ENCODE measurements at places on chromosomes 6 and 20.

GRCh38 chr20:59788811-59789397, 144.5 kb downstream of the SYCP2 start:
- no peak for DNase-seq

- peak; percentile 78 for DNase-seq
Observed at GRCh38 chr20:32474967-32475811, 109.9 kb downstream of the NOL4L start.

DNA sequence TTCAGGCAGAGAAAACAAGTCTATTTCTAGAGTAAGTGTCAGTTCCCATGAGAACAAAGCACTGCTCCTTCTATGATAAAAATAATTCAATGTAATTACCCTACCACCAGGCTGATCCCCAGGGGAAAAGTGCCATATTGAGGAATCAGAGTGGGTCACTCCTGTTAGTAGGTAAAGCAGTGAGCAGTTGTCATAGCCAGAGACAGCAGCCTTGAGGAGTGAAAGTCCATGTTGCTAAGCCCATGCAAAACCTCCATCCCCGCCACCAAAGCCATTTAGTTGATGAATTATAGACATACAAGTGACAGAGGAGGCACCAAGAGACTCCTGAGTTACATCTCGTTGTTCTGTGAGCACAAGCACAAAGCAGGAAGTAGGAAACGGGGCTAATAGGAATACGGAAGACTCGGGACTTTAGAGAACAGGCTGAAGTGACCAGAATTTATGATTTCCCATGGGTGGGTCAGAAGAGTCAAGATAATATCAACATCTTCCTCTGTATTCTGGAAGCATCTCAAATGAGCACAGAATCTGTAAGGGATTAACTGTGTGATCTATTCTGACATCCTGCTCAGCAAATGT, 197.9 kb downstream of the MAFB start:
- DNase-seq = no peak

- no peak for DNase-seq
Observed at GRCh38 chr6:97820400-97820799, 537.4 kb upstream of the MMS22L start.

- DNase-seq = no peak
Observed at GRCh38 chr6:168165373-168165772, 86.4 kb upstream of the FRMD1 start.

DNA sequence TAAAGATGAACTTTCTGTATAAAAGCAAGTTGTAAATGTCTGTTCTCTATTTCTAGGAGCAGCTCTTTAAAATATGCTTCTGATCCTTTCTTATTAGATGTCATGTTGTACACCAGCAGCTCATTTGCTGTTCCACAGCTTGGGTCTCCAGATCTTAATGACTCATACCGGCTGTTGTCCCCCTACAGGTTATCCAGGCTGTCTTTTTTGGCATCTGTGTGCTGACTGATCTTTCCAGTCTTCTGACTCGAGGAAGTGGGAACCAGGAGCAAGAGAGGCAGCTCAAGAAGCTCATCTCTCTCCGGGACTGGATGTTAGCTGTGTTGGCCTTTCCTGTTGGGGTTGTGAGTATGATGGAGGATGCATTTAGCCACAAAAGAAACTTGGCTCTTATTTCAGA, 76.0 kb downstream of the AIG1 start:
- no peak for DNase-seq

- no peak for DNase-seq
Observed at GRCh38 chr6:105560611-105561066, 157.8 kb upstream of the PREP start.

DNA sequence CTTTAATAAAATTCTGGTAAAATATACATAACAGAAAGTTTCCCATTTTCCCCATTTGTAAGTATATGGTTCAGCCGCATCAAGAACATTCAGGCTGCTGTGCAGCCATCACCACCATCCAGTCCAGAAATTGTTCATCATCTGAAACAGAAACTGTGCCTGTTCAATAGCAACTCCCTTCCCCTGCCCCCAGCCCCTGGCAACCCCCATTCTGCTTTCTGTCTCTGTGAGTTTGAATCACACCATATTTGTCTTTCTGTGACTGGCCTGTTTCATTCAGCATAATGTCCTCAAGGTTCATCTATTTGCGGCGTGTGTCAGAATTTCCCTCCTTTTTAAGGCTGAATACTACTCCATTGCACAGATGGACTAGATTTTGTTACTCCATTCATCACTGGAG, 19.1 kb downstream of the VSTM2L start:
- no peak for DNase-seq

- DNase-seq = no peak
Observed at GRCh38 chr6:21967056-21967974, 329.5 kb downstream of the PRL start.

- DNase-seq = no peak
Observed at GRCh38 chr6:11486486-11486885, 51.1 kb upstream of the TMEM170B start.
